ENCODE measurements at places on chromosomes 6 and 20.

- DNase-seq = no peak
Observed at GRCh38 chr6:70601014-70601413, 34.3 kb downstream of the SDHAF4 start.

- DNase-seq = no peak
Observed at GRCh38 chr6:40713002-40713719, 126.0 kb upstream of the LRFN2 start.

DNA sequence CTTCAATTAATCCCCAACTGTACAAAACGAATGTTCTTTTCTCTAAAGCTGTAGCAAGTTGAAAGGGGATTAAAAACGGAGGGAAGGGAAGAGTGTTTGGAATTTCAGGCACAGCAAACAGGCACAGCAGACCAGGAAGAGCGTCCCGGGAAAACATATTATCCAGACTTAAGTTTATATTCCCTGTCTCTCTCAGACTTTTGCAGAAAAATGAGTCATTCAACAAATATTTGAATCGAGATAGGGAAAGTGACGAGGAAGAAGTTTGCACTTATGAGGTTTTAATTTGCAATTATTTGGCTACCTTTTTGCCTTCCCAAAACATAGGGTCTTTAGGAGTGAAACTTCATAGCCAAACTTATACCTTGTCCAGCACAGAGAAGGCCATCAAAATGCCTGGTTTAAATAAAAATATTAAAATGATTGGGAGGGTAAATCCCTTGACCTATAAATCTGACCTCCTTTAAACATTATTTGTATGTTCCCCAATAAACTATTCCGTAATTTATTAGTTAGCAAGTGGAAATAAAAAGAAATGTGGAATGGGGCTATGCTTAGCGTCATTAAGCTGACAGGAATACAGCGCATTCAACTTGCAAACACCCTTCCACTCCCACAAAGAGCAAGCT is 16.0 kb downstream of the HFE start:
- DNase-seq = no peak

GRCh38 chr20:32312718-32313424 is 35.4 kb downstream of the KIF3B start:
- no peak for DNase-seq

- DNase-seq = no peak
Observed at GRCh38 chr20:60313191-60313590, 355.0 kb downstream of the CDH26 start.

- DNase-seq = no peak
Observed at GRCh38 chr6:14209000-14209399, 91.4 kb downstream of the CD83 start.

DNA sequence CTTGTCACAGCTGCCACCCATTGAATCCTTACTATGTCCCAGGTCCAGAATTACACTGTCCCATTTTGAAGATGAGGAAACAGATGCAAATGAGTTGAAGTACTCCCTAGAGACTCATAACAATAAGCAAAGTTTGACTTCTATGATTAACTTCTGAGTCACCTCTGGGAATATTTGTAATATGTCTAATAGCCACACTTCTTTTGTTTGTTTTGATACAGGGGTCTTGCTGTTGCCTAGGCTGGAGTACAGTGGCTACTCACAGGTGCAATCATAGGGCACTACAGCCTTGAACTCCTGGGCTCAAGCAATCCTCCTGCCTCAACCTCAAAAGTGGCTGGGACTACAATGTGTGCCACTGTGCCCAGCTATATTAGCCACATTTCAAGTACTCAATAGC is 11.4 kb upstream of the SOX12 start:
- DNase-seq = no peak

GRCh38 chr6:18148304-18149025 is 6.4 kb downstream of the TPMT start:
- DNase-seq = no peak

GRCh38 chr6:128464790-128465189 is 55.6 kb downstream of the PTPRK start:
- DNase-seq = no peak

GRCh38 chr6:30113841-30114240 is 951 bp upstream of the TRIM31 start:
- no peak for DNase-seq

DNA sequence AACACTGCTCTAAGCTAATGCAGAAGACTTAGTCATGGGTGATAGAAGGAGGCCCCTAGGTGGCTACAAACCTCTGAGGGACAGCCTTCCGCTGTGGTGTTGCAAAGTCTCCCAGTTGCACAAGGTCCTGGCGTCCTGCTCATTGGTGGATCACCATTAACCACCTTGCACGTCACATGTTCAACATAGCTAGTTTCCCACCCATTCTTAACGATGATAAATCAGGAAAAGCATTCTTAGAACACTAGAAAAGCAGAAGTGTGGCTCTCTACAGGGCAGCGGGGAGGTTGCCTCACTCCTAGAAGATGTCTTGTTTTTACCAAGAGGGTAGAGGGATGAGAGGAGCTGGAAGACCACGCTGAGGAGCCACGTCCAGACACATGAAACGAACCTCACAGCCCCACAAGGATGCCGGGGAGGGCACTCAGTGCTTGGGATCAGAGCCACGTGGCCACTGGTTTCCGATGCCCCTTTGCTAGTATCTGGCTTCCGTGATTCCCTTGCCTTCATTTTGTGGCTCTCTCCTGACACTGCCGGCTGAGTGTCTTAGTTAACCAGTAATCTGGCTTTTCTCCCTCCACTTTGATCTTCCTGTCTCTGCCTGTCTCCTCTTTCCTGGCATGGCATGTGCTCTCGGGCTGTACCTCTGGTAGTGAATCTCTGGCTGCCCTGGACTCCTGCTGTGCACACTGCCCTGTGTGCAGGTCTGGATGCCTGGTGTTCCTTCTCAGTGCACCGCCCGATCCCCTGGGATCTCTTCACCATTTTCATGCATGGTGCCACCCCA is 91.4 kb upstream of the NEDD9 start:
- DNase-seq = no peak

DNA sequence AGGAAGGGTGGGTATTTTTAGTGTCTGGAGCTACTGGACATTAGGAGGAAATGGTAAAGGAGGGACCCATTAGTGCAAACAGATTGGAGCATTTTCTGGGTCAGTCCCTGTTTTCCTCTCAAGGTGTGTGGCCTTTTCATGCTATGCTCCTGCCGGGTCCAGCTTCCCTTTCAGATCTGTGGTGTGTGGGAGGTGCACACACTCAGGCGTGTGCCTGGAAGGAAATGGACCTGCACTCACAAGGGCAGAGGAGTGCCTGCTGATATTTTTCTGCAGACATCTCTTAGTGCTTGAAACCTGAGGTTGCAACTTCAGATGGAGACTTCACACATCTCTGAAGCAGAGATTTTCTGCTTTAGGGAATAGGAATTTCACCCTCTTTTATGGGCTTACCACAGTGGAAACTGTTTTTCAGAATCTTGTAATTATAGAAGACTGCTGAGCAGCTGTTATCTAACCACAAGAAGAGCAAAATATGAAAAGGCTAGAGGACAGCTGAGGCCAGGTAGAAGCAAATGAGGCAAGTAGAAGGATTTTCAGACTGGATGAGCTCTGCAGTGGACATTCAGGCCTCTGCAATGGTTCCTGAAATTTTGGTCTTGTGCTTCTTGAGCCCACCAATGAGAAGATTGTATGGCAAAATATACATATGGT is 764.3 kb downstream of the QKI start:
- DNase-seq = no peak

DNA sequence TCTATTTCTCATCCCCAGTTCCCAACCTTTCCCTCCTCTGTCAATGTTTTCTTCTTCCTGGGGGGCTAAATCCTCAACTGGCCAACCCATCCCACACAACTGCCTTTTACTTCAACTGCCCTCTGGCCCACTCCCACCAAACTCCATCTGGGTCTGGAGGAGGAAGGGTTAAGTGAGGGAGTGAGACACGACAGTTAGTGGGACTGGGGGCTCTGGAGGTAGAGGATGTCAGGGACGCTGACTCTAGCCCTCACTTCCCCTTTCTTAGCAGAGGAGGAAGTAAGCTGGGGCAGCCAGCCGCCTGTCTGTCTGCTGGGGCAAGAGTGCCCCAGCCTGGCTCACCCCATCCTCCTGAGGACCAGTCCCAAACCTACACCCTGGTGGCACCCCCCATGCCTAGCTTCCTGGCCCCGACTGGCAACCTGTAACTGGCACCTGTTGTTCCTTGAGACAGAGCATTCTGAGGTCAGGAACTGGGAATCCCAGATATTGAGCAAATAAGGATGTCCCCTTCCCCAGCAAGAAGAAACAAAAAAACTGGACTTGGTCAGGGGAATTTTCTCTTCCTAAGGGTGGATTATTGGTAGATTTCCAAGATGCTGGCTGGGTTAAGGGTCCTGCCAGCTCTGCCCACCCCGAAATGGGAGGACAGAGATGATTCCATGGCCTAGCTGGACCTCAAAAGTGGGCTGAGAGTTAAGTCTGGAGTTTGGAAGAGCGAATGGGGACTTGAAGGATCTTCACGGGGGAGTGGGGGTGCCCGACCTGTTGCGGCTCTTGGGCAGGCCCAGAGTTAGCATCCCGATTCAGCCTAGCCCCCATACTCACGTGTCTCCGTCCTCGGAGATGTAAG is 971 bp downstream of the NFKBIE start:
- peak; percentile 84 for DNase-seq

- DNase-seq = no peak
Observed at GRCh38 chr6:65680232-65680631, 26.8 kb downstream of the EYS start.

GRCh38 chr6:82176616-82177015 is 70.9 kb downstream of the IBTK start:
- no peak for DNase-seq

DNA sequence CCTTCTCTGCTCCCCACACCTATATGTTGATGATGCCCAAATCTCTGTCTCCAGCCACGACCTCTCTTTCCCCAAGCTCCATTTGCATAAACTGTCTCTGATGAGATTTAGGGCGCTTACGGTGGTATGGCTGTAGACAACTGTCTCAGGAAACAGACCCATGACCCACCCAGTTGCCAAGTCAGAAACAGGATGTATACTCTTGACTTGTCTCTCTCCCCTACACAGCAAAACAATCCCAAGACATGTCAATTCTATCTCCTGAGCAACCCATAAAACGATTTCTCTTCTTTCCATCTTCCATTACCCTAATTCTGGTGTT is 13.9 kb downstream of the GNL1 start:
- no peak for DNase-seq

DNA sequence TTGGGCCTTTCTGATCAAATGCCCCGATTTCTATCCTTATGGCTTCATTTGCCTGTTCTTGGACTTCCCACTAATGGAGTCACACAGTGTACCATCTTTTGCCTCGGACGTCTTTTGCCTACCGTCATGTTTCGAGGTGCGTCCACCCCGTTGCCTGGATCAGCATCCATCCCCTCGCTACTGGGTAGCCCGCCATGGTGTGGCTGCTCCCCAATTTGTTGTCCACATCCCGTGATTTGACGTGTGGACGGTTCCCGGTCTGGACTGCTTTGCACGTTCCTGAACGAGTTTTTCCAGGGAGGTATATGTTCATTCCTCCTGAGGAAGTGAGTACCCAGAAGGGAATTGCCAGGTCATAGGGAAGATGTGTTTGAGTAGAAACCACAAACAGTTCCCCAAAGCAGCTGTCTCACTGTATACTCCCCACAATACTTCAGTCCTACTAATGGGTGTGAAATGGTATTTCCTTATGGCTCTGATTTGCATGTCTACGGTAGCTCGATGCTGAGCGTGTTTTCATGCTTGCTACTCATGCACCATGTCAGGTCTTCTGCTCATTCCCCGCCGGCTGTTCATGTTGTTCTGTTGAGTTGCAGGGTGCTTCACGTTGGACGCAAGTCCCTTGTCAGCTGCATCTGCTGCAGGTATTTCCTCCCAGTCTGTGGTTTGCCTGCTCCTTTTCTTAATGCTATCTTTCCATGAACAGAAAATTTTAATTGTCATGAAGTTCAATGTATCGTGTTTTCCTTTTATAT is 86.8 kb upstream of the AFDN start:
- no peak for DNase-seq

- peak; percentile 62 for DNase-seq
Observed at GRCh38 chr20:23449421-23449820, 3.3 kb downstream of the CST11 start.

DNA sequence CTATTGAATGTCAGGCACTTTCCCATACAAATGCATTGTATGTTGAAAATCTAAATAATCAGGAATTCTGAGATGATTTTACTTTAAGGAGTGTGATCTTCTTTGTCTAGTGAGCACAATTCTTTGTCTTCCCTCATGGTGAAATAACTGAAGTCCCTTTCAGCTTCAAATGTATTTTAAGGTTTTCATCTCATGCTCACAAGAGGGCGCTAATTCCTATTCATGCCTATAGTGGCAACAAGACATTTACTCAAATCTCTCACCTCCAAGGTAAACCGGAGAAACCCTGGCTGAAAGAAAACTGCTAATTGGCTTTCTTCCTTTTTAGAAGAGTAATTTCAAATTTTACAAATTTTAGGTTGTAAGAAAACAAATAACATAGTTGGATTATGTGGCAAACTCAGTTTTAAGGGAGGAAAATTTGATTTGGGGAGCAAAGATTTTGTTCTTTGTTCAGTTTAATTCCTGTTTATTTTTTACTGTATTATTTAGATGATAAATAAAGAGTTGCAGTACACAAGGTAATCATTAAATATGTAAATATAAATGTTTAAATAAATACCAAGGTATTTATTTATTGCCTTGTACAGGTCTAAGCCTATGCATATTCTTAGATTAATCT is 69.1 kb downstream of the SLC35F1 start:
- no peak for DNase-seq

- DNase-seq = no peak
Observed at GRCh38 chr6:84441456-84441855, 214.0 kb upstream of the CEP162 start.
